COR-L47 (cell line): ENCODE measurements at places on chromosomes 16 and 17.

DNA sequence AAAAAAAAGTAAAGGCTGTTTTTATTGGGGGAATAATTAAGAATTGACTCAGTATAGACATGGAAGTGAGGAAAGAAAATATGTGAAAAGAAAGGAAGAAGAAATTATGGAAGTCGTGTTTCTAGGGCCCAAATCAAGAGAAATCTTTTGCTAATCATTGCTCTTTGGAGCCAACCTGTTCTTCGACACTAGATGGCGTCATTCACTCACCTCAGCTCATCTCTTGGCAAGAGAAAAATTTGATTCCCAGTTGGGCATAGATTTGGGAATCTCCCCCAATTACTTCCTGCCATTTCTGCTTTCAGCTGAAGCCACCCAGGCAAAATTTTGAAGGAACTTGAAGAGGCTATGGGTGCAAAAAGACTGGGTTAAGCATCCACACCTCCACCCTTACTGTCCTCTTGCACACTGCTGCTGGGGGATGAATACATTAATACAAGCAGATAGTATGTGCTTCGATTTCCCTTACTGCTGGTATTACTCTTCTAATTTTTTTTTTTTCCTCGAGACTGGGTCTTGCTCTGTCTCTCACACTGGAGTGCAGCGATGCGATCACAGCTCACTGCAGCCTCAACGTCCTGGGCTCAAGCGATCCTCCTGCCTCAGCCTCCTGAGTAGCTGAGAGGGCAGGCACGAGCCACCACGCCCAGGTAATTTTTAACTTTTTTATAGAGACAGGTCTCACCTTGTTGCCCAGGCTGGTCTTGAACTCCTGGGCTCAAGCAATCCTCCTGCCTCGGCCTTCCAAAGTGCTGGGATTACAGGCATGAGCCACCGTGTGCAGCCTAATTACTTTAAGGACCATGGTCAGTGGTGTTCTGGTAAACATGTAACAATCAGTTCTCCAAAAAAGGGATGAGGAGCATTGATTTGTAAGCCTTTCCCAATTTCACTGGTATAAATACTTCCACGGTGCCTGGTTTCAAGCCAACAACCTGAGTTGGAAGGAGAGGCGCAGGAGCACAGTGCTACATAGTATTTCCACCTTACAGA, 13.5 kb downstream of the PSMD7 start:
- peak; percentile 33 for DNase-seq

GRCh38 chr17:37844158-37844976, 79.8 kb upstream of the TBC1D3K start:
- no peak for DNase-seq

- peak; percentile 71 for DNase-seq
Observed at GRCh38 chr17:47315451-47316266, 8.1 kb upstream of the EFCAB13 start.

DNA sequence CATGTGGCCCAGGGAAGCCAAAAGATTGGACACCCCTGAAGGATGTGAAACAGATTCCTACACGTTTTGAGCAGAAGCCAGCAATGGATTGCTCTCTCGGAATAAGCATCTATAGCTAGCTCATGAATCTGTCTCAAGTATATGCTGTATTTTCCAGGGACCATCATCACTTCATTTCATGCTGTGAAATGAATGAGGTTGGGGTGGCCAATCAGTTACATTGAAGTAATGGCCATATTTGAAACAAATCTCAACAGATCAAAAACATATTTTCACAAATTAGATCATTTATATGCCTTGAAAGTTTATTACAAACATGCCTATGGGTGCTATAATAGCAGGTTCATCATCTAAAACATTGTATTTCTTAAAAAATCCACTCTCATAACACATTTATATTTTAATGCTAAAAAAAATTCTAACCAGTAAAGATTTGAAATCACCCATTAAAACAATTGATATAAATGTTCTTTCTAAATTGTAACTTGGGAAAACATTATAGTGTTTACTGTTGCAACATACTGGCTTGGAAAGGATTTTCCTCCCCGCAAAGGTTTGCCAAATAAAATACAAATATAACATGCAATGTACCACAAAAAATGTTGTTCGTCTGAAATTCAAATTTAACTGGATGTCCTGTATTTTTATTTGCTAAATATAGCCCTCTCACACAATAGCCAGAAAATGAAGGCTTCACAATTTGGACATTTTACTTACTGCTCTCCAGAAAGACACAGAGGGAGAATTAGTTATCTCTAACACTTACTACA, 743.6 kb downstream of the KCNJ2 start:
- DNase-seq = no peak

DNA sequence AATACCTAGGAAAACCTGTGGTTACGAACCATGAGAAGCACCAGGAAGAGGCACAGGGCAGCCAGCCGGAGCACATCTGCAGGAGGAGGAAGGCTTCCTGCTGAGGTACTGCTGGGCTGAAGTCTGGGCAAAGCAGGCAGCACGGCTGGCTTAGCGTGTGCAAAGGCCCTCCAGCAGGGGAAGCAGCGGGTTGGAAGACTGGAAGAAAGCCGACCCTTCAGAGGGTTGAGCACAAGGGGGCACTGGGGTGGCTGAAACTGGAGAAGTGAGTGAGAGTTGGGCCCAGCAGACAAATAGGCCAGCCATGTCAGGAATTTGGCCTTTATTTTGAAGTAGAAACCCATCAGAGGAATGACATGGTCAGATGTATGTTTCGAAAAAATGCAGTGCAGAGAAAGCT, 12.1 kb upstream of the HSD3B7 start:
- DNase-seq = no peak

GRCh38 chr17:71302721-71303549, 817.9 kb upstream of the SOX9 start:
- DNase-seq = no peak

GRCh38 chr17:21375162-21375560, 996 bp upstream of the KCNJ12 start:
- DNase-seq = no peak
